PC-9 (cell line): ENCODE measurements at places on chromosomes 12 and 14. TPM values are rescaled to one million over a fixed set of nuclear protein-coding genes. Genes with fewer than 3 reads are reported as not detected.
A peak's percentile ranks its signal among the peaks of the same experiment; 100 is the strongest.

Gene SLC5A8
- not detected in 2 replicates for total RNA-seq

Gene TBK1
- total RNA-seq: 18.0 and 26.2 TPM in 2 replicates

GRCh38 chr12:92208613-92209121 lies 63.0 kb upstream of the BTG1 start:
- no peaks in the 10 kb centered on the region for H3K36me3 ChIP-seq
- peaks cover 30% of the 10 kb centered on the region for H3K4me1 ChIP-seq
- H3K4me3 ChIP-seq: peak overlapping the region; percentile 51; the same call in 1 of the 2 replicates
- H3K27me3 ChIP-seq: no peaks in the 10 kb centered on the region
- H3K27ac ChIP-seq: peak overlapping the region; percentile 89
- DNase-seq: peak; percentile 4

GRCh38 chr14:64755781-64756221 lies 51.6 kb downstream of the PLEKHG3 start:
- no peaks in the 10 kb centered on the region for H3K36me3 ChIP-seq
- no peaks in the 10 kb centered on the region for H3K27me3 ChIP-seq
- H3K4me3 ChIP-seq: no peak overlapping the region
- peaks cover 59% of the 10 kb centered on the region for H3K4me1 ChIP-seq

DNA sequence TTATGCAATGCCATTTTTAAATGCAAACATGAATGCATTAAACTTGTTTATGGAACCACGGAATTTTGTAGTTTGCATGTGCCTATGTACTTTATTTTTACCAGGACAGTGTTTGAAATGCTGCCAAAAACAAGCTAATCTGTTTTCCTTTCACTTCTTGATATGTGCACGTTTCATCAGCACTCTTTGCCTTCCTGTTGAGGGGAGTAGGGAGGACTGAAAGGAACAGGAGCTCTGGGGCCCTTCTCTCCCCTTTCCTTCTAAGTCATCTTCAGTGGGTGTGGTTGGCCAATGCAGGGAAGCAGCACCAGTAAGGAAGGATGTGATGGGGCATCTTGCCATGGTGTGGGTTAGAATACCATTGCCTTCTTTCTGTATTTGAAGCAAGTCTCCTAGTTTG lies 12.1 kb upstream of the PPP4R4 start:
- H3K4me3 ChIP-seq: no peak overlapping the region
- no peak for DNase-seq
- no peak overlapping the region for H3K27ac ChIP-seq
- H3K4me1 ChIP-seq: no peaks in the 10 kb centered on the region
- H3K27me3 ChIP-seq: peaks cover 39% of the 10 kb centered on the region

DNA sequence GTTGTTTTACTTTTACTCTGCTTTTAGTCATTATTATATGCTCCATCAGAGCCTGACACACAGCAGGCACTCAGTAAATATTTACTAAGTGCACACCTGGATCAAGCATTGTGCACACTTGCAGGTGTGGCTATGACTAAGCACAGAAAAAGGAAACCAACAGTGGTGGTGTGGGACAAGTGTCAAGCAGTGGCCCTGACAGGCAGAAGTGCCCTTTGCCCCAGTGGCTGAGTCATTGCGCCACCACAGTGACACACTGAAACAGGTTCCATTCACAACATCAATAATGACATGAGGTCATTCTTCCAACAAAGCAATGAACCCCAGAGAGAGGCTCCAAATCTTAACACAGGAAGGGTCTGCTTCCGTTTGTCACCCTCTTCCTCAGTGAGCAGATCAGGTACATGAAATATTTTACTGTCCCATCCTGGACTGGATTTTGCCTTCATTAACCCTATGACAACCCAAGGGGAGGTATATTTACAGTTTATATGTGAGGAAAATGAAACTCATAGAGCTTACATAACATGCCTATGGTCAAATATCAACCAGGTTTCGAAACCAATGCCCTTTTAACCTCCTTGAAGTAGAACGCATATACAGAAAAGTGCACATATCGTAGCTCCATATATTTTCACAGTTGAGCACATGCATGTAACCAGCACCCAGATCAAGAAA lies 82.6 kb upstream of the GTF2A1 start:
- H3K4me1 ChIP-seq: peaks cover 35% of the 10 kb centered on the region
- peak overlapping the region; percentile 96 for H3K27ac ChIP-seq
- H3K4me3 ChIP-seq: peak overlapping the region; percentile 7; the same call in 1 of the 2 replicates
- H3K27me3 ChIP-seq: no peaks in the 10 kb centered on the region
